ENCODE measurements at places on chromosomes 13 and 19.
A peak's percentile ranks its signal among the peaks of the same experiment; 100 is the strongest.

- no peak for DNase-seq
Measured at GRCh38 chr19:19417046-19417445, 11.6 kb downstream of the GATAD2A start.

DNA sequence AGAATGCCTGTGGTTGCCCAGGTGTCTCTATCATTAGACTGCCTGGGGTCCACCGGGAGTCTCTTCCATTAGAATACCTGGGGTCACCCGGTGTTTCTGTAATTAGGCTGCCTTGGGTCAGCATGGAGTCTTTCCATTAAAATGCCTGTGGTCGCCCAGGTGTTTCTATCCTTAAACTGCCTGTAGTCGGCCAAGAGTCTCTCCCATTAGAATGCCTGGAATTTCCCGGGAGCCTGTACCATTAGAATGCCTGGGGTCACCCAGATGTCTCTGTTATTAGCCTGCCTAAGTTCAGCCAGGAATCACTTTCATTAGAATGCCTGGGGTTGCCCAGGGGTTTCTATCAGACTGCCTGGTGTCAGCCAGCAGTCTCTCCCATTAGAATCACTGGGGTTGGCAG, 1492.8 kb downstream of the UQCRFS1 start:
- DNase-seq: no peak

DNA sequence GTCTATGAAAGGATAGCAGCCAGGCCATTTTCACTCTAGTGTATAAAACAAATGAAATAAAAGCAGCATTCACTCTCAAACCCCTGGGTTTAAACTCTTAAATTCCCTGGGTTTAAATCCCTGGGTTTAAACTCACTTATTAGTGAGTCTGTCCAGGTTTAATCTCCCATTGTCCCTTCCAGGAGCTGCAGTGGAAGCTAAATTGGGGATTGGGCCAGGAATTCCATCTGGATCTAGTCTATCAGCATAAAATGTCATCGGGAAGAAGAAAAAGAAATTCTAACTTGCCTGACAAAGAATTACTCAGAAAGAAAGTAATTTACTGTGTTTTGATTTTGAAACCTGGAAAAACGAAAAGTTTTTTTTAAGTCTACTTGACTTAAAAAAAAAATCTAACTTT, 54.8 kb downstream of the FRY start:
- DNase-seq: no peak

- no peak for DNase-seq
Measured at GRCh38 chr13:109790086-109790485, 3.7 kb upstream of the IRS2 start.

GRCh38 chr13:102648046-102648445, 46.8 kb downstream of the METTL21C start:
- no peak for DNase-seq

- no peak for DNase-seq
Measured at GRCh38 chr13:35342440-35342839, 134.0 kb downstream of the MAB21L1 start.

DNA sequence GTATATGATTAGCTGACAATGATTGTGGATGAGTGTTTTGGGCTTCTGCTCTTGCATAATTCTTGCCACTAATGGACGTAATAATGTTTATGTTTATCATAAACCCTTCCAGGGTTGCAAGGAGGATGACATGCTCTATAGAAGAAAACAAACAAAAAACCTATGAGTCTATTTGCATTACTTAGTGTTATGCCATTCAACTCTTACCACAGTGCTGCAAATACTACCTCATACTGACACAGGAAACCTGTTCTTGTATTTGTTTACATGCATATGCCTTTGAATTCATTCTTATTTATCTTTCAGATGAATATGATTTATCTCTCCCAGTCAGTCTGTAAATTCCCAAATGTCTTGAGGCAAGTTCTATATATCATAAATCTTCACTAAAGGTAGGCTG, 39.6 kb upstream of the FREM2 start:
- no peak for DNase-seq

DNA sequence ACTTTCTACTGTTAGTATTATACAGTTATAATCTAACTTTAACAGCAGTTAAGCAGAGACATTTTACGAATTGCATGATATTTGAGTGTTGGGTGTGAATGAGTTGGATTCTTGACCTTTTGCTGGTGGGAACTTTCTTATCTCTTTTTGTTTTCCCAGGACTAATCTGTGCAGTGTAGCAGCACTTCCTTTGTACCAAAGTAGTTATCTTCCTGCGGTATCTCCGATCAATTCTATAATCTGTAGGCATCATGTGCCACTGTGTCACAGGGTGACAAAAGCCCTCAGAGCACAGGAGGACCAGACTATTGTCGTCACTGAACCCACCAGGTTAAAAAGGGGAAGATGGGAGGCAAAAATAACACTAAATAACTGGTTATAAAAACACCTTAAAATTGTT, 823.5 kb downstream of the GPC5 start:
- no peak for DNase-seq

DNA sequence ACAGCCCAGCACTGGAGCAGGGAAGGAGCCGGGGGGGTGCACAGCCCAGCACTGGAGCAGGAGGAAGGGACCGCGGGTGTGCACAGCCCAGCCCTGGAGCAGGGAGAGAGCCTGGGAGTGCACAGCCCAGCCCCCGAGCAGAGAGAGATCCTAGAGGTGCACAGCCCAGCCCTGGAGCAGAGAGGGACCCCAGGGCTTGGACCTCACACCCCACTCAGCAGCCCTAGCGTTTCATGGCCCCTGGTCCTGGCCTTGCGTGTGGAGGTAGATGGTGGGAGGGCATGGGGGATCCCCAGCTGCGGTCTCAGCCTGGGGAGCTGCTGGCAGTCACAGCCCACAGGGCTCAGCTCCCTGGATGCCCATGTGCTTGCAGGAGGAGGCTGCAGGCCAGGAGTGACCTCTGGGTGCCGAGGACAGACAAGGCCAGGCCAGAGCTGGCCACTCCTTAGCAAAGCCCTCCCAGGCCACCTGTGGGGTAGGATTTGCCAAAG, 25.1 kb downstream of the GAS6 start:
- no peak for DNase-seq

DNA sequence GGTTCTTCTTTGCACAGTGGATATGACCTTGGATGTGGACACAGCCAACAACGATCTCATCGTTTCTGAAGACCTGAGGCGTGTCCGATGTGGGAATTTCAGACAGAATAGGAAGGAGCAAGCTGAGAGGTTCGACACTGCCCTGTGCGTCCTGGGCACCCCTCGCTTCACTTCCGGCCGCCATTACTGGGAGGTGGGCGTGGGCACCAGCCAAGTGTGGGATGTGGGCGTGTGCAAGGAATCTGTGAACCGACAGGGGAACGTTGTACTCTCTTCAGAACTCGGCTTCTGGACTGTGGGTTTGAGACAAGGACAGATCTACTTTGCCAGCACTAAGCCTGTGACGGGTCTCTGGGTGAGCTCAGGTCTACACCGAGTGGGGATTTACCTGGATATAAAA, 9.4 kb downstream of the RFPL4AL1 start:
- no peak for DNase-seq

DNA sequence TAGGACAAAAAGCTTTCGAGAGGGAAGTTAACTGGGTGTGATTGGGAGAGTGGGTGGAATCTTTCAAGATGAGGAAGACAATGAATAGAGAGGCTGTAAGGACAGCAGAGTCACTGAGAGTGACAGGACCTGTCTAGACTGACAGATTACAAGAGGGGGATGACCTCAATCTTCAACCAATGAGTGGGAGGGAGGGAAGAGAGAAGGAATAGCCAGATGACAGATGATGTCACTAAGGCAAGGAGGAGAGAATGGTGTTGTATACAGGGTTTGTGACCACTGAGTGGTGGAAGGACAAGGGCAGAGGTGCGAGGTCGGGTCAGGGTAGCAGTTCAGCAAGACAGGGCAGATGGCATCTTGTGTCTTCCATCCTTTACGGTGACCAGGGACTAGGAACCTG, 5.8 kb upstream of the ILF3 start:
- no peak for DNase-seq

- DNase-seq: no peak
Measured at GRCh38 chr13:108166078-108166477, 49.3 kb downstream of the LIG4 start.

DNA sequence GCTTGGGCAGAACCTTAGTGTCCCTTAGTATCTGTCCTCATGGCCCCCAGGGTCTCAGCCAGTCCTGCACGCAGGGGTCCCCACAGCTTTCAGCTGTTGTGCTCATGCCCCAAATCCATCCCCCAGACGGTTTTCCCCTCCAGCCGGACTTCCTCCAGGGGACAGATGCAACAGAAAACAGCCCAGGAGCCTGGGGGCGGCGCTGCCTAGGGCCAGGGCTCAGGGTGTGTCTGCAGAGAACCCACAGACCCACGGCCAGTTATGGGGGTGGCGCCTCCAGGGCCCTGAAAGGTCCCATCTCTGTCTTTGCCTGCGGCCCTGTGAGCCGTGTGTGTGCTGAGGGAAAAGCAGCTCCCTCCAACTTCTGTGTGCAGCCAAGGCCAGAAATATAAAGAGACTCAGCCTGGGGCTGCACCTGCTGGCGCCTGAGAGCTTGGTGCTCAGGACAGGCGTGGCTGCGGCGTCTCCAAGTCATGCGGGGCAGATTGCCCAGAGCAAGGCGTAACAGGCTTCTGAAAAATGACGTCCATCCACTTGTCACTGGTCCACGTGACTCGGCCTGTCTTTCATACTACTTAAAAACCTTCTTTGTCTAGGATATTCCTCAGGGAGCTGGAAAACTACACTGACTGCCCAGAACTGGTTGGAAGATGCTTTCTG, 22.1 kb upstream of the F7 start:
- DNase-seq: peak; percentile 82

- DNase-seq: peak; percentile 9
Measured at GRCh38 chr19:18594096-18594823, 5.7 kb downstream of the REX1BD start.

GRCh38 chr13:93430381-93430780, 203.8 kb downstream of the GPC6 start:
- DNase-seq: no peak

DNA sequence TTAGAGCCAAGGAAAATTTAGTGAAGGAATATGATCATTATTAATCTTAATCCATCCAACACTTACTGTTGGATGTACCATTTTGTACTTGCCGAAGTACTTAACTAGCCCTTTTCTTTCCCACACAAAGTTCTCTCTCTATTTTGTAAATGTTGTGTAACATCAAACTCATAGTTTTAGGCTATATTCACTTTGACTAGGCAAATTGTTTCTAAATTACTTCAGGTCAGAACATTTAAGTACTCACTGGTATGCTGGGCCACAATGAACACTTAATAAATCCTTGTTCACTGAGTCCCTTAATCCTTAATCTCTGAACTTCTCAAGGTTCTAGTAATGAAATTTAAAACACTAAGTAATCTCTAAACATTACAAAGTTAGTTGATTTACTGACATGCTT, 49.3 kb upstream of the EEF1AKMT1 start:
- DNase-seq: no peak

GRCh38 chr19:18053576-18054219, 33.0 kb downstream of the IL12RB1 start:
- DNase-seq: no peak

GRCh38 chr19:2478278-2478755, 2.4 kb downstream of the GADD45B start:
- peak; percentile 42 for DNase-seq

- no peak for DNase-seq
Measured at GRCh38 chr13:109790942-109791605, 4.7 kb upstream of the IRS2 start.

GRCh38 chr13:27504128-27504867, 53.9 kb upstream of the MTIF3 start:
- no peak for DNase-seq

DNA sequence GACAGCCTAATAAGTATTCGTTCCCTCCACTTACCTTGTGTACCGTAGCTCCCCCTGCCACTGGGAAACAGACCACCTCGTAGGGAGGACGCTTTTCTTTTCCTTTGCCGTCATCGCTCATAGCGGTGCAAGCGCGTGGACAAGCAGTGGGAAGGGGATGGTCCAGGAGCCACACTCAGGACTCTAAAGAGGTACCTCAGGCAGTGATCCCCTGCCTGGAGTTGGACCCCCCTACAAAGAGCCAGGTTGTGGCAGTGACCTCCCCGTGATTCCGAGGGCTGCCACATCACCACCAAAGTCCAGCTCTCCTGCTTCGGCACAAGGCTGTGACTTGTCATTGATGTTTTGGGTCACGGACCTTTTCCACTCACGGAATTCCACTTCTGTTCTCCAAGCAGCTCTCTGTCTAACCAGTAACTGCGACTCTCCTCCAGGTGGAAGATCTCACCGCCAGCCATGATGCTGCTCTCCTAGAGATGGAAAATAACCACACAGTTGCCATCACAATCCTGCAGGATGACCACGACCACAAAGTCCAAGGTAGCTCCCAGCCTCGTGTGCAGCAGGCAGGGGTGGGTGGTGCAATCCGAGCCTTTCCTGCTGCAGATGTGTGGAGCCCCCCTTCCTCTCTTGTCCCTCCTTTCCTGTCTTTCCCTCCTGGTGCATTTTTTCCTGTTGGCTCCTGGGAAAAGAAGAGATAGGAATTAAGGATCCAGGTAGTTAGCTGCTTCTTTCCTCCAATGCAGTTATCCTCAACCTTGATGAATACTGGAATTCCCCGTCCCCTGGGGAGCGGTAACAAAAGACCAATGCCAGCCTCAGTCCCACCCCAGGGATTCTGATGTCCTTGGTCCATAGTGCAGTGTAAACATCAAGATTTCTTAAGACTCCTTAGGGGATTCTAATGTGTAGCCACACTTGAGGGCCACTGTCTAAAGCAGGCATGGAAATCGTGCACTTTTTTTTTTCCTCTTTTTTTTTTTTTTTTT, 107.7 kb downstream of the SLC7A1 start:
- no peak for DNase-seq

GRCh38 chr19:45598267-45599001, 3.6 kb downstream of the GPR4 start:
- no peak for DNase-seq

GRCh38 chr13:76991432-76991795, 467 bp upstream of the CLN5 start:
- DNase-seq: no peak

GRCh38 chr19:4456843-4457653, 546 bp downstream of the UBXN6 start:
- peak; percentile 58 for DNase-seq

GRCh38 chr13:29845440-29846056, 4.9 kb downstream of the UBL3 start:
- no peak for DNase-seq

- DNase-seq: no peak
Measured at GRCh38 chr13:34762312-34762711, 179.8 kb upstream of the NBEA start.

DNA sequence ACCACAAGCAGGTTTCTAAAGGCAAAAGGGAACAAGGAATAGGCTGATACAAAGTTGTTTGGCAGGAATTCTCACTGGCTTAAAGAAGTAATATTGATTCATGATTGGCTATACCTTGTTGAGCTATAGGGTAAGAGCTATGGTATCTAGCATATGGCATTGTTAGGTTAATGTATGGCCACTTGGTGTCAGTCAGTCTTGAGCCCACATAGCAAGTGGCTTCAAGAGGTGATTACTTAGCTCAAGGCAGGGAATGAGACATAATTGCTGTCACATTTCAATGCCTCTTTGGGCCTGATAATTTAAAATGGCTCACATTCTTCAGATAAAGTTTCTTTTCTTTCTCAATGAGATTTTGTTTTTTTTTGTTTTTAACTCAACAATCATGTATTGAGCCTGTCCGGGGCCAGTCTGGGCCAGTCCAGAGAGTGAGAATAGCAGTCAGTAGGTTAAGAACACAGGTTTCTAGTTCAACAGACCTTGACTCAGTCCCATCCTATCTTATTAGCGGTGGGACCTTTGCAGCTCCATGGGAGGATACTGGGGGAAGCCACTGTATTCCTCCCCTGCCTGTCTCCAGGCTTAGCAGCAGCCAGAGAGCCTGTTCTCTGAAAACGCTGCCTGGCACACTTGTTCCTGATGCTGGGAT, 45.8 kb upstream of the RCBTB2 start:
- no peak for DNase-seq

Measured in anterior cingulate cortex (tissue), 58 donors.